MV-4-11 (cell line): ENCODE measurements at places on chromosomes 1 and 21.

GRCh38 chr1:175385316-175385715 lies 192.7 kb upstream of the KIAA0040 start:
- DNase-seq, result no peak

- no peak for DNase-seq
Measured at GRCh38 chr1:181872562-181872961, 188.9 kb downstream of the ZNF648 start.

DNA sequence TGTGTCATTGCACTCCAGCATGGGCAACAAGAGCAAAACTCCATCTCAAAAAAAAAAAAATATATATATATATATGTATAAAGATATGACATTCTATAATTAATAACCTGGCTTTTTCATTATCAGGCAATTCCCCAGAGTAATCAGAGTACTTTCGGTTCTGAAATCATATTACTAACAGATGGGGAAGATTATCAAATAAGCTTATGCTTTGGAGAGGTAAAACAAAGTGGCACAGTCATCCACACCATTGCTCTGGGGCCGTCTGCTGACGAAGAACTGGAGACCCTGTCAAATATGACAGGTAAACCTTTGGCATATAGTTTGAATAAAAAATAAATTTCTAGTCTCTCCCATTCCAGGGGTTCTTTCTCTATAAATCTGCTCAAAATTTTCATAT lies 58.5 kb upstream of the SH3GLB1 start:
- no peak for DNase-seq

- no peak for DNase-seq
Measured at GRCh38 chr1:27614625-27615344, 10.8 kb upstream of the AHDC1 start.

- DNase-seq, result no peak
Measured at GRCh38 chr1:227124473-227124872, 184.4 kb downstream of the COQ8A start.

- DNase-seq, result no peak
Measured at GRCh38 chr1:91924146-91924545, 25.1 kb upstream of the BRDT start.

DNA sequence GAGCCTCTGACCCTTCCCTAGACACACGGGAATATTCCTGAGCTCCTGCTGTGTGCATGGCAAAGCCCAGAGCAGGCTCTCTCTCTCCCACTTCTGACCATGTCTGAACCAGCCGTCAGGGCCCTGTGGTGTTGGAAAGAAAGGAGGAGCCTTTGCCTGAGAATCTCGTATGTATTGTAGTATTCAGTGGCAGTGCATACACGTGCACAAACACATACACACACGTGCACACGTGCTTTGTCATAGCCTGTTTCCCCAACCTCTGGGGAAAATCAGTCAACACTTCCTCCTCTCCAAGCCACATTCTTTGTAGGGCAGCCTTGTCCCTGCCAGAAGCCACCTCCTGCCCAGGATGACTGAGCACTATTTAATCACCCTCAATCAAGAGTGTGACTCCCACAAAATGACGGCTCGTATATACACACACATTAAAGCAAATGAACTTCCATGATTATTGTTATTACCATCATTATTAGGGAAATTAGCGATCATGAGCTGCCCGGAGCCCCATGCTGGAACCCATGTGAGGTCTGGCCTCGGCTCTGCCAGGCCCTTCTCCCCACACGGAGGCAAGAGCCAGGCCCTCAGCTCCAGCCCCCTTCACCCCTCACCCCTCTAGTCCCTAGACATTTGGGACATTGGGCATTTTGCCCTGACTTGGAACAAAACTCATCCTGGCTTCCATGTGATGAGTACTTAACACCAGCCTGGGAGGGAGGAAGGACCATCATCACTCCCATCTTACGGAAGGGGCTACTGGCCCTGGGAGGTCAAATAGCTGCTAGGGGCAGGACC lies 331.9 kb downstream of the NPHP4 start:
- DNase-seq, result peak; percentile 10

- DNase-seq, result no peak
Measured at GRCh38 chr1:89578151-89578550, 53.5 kb downstream of the LRRC8B start.

DNA sequence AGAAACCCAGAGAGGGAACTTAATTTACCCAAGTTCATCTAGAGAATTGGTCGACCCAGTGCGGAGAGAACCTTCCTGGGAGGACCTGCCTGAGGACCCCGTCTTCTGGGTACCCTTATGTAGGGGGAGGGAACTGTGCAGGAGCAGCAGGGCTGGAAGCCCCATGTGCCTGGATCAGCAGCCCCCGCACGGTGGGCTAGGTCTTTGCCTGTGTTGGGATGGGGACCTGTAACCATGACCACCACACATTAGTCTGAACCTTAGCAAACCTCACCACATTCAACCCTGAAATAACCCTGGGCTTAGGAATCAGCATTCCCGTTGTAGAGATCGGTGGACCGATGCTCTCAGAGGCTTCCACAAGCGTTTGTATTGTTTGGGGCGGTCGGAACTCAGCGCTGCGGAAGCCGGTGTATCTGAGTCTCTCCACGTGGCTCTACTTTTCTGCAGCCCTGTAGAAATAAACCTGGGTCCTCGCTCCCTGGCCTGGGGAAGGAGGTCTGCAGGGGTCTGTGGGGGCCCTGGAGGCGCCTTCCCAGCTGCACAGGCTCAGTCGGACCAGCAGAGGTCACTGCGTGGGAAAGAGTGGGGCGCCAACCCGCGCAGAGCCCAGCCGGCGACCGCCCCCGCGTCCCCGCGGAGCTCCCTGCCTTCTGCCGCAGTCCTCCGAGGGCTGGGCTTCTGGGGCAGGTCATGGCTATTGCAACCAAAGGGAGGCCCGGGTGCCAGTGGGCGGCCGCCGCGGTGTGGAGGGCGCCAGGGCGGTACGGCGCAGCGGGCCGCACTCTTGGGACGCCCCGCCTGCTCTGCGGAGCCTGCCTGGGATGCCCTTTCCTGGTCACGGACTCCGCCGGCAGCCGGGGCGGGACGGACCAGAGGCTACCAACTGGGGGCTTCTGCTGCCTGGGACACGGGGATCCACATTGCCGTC lies 36.2 kb upstream of the KCNA10 start:
- no peak for DNase-seq

DNA sequence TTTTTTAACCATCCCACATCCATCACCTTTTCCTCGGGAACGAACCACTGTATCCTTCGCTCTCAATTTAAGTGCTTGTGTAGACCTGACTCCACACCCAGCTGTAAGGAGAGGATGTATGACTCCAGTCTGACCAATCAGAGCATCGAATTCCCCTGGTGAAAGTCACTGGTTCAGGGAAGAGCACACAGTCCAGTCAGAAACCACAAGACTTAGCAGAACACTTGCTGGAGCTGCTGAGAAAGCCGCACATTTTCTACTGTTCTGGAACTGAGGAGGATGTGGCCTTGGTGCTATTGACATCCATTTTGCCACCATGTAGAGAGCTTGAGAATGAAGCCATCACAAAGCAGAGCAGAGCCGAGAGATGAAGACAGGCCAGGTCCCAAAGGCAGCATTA lies 59.9 kb upstream of the CNN3 start:
- DNase-seq, result no peak

DNA sequence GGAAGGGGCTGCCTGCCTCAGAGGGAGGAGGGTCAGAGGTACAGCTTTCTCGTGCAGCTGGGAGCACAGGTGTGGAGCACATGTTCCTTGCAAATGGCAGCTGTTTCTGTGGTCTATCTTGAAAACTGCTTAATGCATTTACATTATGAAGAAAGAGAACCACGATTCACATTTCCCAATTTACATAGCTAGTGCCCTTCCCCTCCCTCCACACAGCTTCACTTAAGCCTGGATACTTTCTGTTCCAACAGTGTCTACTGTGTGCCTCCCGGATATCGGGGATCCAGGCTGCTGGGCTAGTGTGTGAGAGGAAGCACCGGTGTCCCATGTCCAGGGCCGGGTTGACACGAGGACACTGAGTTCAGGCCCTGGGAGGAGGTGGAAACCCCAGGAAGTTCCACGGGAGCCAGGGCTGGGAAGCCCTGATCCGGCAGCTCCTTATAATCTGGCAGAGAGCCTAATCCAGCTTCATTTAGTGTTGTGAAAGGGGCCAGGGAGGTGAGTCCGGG lies 31.6 kb downstream of the TMCC2 start:
- peak; percentile 59 for DNase-seq

DNA sequence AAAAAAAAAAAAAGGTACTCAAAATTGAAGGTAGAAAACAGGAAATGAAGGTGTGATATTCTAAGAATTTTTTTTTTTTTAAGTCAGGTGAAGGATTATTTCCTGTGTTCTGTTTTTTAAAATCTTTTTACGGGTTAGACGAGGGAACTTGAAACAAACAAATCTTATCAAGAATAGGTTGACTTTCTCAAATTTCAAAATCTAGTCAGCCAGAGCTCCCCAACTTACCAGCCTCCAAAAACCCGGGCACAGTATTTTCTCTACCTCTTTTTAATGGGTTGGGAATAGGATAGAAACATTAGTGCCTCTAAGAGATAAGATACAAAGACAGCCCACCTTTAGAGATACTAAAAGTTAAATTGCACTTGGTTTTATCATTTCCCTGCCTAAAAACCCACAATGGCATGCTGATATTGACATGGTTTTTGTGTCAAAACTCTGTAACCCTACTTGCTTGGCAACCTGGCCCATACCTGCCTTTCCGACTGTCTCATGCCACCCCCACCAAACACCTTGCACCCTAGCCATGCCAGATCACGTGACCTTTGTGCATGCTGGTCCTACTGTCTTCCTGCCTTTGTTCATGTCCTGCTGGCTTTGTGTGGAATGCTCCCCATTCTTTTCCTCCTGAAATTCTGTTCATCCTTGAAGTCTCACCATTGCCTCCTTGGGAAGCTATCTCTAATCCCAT lies 4.2 kb downstream of the RCAN3 start:
- no peak for DNase-seq

GRCh38 chr1:11052839-11053757 lies 6.1 kb upstream of the MASP2 start:
- no peak for DNase-seq

DNA sequence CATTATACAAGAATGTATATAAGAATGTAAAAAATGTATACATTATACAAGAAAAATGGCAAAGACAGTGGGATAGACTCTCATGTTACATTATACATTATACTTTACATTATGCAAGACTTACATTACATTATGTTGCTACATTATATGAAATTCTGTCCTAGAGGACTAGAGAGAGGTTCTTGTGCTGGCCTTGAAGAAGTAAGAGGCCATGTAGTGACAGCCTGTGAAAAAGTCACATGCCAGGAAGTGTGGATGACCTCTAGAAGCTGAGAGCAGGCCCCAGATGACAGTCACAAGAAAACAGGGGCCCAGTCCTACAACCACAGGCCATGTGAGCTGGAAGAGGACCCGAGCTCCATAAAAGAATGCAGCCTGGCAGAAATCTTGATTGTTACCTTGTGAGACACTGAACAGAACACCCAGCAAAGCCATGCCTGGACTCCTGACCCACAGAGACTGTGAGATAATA lies 30.5 kb upstream of the AHCYL1 start:
- no peak for DNase-seq

DNA sequence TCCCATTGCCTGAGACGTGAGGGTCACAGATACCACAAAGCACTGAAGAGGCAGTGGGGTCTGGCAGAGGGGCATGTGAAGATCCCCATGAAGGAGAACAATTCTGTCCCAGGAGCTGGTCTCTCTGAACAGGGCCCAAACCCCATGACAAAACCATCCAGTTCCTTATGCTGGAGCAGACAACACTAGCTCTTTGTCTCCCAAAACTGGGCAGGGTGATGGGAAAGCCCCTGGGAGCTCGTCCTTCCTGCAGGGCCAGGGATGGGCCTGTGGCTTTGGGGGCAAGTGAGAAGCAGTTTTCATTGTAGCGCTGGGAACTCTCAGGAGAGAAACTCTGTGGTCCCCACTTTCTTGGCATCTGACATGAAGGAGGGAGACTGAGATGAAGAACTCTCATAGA lies 8.8 kb downstream of the ETV3L start:
- no peak for DNase-seq

- DNase-seq, result no peak
Measured at GRCh38 chr1:174693085-174693484, 245.3 kb downstream of the GPR52 start.

DNA sequence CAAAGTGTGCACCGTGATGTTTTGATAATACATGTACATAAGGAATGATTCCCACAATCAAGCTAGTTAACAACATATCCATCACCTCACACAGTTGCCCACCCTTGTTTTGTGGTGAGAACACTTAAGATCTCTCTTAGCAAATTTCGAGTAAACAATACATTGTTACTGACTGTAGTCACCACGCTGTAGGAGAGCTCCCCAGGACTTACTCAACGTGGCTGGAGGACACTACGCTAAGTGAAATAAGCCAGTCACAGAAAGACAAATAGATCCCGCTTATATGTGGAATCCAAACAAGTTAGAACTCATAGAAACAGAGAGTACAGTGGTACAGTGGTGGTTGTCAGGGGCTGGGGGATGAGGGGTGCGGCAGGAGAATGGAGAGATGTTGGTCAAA lies 24.8 kb downstream of the GPR137B start:
- no peak for DNase-seq

GRCh38 chr1:230277201-230278025 lies 148.7 kb downstream of the PGBD5 start:
- DNase-seq, result no peak

GRCh38 chr1:116934586-116935207 lies 25.0 kb downstream of the PTGFRN start:
- DNase-seq, result peak; percentile 41

- no peak for DNase-seq
Measured at GRCh38 chr1:216905137-216905536, 181.9 kb upstream of the ESRRG start.

GRCh38 chr1:40712997-40713396 lies 21.5 kb downstream of the NFYC start:
- peak; percentile 82 for DNase-seq

- no peak for DNase-seq
Measured at GRCh38 chr1:177278626-177279390, 108.0 kb downstream of the BRINP2 start.

- DNase-seq, result no peak
Measured at GRCh38 chr1:213983493-213984386, 4.0 kb upstream of the PROX1 start.

DNA sequence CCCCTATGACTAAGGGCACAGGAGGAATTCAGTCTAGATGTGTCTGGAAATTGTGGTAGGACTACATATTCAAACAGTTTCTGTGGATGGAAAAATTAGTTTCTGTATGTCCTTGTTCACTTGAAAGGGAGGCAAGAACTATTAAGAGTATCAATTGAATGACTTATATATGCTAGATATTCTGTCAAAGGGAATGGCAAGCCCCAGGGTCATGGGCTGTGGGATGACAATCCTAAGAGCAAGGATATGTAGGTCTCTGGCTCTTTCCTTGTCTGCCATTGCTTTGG lies 383.5 kb upstream of the B3GALT2 start:
- no peak for DNase-seq
